ENCODE measurements at places on chromosomes 5 and 9. TPM values are rescaled to one million over a fixed set of nuclear protein-coding genes. Genes with fewer than 3 reads are reported as not detected.

MRPL41 gene
- 228 TPM for total RNA-seq

COL5A1 gene
- 14.8 TPM for total RNA-seq

OR1J2 gene
- not detected for total RNA-seq

DNA sequence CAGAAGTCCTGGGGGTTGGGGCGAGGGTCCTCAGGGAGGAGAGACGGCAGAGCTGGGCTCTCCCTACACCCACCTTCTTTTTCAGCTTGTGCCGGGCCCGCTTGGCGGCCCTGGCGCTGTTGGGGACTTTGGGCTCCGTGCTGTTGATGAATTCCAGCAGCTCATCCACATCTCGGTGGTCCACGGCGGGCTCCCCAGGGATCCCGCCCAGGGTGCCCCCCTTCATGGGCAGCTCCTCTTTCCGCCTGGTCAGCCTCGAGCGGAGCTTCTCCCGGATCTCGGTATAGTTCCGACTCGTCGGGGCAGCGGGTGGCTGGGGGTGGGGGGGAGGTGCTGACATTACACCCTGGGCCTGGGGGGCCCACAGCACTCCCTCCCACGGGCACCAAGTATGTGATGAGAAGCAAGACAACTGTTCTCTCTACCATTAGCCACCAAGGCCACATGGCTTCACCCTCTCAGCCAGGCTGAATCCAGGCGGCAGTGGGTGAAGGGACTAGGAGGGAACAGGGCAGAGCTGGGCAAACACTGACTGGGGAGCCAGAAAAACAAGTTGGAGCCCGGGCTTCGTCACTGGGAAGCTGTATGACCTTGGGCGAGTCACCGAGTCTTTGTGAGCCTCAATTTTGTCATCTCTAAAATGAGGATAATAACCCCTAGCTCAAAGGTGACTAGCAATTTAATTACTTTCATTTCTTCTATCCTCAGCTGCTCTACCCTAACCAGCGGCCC, 14.6 kb upstream of the DDX41 start:
- DNase-seq = peak; percentile 21

DNA sequence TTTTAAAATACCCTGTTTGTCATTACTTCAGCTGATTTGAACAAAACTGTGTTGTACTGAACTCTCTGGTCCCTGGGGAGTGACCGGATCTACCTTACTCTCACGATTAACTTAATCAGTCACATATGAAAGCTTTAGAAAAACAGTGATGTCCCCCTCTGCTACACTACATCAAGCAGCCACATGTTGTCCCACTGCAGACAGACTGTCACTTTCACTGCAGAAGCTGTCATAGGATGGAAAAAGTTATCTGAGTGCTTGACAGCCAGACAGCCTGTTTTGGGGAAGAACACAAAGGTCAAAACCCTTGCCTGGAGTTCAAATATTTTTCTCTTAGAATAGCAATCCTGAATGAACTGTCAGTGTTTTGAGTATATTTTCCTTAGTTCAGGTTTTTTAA, 546.4 kb downstream of the DTWD2 start:
- no peak for DNase-seq

DNA sequence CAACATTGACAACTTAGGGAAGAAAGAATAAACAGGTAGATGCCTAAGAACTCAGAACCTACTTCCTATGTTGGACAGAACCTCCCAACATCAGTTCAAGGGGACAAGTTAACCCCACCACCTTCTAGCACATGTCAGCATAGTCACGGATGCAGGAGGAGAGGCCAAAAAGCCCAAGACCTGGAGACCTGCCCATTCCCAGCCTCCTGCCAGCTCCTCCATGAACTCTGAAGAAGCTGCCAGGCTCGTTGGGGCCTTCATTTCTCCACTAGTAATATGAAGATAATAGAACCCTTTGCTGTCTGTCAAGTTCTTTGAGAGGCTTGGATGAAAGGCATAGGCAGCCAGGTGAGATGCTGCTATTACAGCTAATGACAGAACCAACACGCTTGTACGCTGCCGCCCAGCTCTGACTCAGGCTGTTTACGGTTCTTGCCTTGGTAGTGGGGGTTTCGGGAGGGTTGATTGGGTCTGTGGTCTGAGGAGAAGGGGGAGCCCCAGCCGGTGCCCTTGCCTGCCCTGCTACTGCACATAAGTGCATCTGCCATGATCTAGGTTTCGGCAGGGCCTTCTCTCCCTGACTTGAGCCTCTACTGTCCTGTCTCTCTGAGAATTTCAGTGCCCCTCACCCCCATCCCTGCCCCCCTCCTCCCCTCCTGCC, 82.2 kb downstream of the NRG2 start:
- DNase-seq = no peak

DNA sequence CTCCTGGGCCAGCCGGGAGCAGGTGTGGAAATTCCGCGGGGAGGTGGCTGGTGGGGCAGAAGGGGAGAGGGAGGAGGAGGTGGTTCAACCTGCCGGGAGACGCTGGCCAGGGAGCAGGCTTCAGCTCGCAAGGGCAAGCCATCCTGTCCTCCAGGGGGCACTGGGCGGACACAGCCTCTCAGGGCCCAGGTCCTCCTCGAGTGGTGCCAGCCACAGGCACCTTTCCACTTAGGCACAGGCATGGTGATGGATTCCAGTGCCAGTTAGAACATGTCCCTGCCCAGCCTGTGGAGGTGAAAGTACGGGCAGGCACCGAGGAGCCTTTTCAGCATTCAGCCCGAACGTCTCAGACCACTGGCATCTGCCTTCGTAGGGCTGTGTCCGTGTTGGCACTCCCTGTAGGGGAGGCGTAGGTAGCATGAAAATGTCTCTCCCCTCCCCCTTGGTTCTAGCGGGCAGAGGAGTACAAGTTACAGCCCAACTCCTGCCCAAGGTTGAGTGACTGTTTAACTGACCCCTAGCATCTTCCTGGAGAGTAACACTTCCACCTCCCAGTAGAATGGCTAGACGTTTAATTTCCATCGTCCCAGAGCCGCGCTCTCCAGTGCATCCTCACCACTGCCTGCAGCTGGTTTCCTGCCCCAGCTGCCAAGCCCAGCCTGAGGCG, 48.9 kb downstream of the DAB2IP start:
- DNase-seq = peak; percentile 87

GRCh38 chr5:148834689-148835088, 8.3 kb downstream of the ADRB2 start:
- DNase-seq = no peak
